ENCODE measurements at places on chromosomes 3 and 15.

- DNase-seq: no peak
These were observed 724.2 kb downstream of the NSUN3 start for GRCh38 chr3:94787066-94787465.

DNA sequence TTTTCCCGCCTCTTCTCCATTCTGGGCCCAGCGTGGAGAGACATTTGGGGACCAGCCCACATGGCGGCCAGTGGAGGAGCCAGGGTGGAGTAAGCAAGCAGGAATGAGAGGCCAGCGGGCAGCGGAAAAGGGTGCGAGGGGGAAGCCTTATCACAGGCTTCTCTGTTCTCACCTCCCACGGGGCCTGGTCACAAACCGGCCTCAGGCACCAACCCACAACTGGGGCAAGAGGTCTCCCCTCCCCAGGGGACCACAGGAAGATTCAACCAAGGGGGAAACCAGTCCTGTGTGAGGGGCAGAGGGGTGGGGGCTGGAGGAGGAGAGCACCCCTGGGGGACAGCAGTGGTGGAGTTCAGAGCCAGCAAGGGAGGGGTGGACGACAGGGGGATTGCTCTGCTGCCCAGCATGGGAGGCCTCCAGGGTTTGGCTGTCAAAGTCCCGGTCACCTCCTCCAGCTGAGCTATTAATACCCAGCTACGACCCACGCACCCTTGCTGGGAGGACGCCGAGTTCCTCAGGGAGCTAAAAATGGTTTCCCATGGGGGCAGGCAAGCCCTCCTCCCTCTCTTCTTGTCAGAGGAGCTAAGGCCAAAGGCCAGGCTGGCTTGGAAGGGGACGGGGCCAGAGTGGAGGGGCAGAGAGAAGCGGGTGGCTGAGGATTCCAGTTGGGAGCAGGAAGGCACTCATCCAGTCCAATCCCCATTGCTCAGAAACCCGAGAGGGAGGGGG lies 23.8 kb upstream of the RPL29 start:
- DNase-seq: no peak

DNA sequence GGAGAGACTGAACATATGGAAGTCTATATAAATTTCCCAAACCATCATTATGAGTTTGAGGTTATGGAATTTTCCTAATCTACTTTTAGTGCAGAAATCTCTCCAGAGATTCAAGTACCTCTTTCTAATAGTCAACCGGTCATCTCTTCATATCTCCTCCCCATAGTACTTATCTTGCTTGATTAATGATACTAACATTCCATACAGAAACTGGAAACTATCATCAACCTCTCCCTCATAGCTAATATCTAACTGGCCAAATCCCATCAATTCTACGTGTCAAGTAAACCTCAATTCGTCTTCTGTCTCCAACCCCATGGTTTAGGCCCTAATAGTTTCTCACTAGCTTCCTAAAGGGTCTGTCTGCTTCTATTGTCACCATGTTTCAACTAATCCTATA lies 44.4 kb upstream of the VGLL3 start:
- peak; percentile 17 for DNase-seq

- no peak for DNase-seq
These were observed 48.4 kb downstream of the IDH2 start for GRCh38 chr15:90053685-90054466.

- no peak for DNase-seq
These were observed 63.6 kb downstream of the NIPA2 start for GRCh38 chr15:22902046-22902445.

DNA sequence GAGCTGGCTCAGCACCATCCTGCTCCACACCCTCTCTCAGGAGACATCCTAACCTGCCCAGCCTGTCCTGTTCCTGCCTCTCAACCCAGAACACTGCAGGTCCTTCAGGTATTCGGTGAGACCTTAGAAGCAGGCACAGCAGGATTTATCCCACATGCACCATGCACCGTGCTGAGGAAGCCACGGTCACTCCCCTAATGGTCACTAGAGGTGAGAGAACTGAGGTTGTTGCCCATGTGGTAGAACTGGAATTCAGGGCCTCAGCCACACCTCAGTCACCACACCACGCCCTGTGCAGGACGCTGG lies 36.9 kb downstream of the APBA2 start:
- no peak for DNase-seq

GRCh38 chr3:194072097-194072428 lies 63.9 kb upstream of the HES1 start:
- peak; percentile 40 for DNase-seq

DNA sequence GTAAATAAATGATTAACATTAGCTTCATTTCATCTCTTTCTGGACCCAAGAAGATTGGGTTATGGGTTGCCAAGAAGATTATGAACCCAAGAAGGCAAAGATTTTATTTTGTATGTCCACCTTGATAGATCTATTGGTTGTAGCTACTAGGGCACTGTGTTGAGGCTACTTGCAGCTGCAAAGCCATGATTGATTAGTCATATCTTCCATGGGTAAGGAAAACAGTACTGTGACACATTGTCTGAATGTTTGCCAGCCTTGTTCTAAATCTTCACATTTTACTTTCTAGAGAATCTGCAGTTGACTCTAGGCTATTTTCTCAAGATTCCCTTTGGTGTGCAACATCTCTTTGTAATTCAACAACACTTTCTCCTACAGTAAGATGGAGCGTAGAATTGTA lies 229.2 kb upstream of the KCNH8 start:
- no peak for DNase-seq

DNA sequence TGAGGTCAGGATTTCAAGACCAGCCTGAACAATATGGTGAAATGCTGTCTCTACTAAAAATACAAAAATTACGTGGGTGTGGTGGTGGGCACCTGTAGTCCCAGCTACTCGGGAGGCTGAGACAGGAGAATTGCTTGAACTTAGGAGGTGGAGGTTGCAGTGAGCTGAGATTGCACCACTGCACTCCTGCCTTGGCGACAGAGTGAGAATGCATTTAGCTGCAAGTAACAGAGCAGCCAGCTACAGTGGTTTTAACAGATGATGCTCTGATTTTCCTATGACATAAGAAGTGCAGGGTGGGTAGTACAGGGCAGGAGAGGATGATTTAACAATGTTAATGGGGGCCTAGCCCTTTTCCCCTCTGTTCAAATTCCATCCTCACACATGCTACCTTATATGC lies 267.9 kb downstream of the RPLP1 start:
- DNase-seq: no peak
